ENCODE measurements at places on chromosomes 12 and 14.

DNA sequence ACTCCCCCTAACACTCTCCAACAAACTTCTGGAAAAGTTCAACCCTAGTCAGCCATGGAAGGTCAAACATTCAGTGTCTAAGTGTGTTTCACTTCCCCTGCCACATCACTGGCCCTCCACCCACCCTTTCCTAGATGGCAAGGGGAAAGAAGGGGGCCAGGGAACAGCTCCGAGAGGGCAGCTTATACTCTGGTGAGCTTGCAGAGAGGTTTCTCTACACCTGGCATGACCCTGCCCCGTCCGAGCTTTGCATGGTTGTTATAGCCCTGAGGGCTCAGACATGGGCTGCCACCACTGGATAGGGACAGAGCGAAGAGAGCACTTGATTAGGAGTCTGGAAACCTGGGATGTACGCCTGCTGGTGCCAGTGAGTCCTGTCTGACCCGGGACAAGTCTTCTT is 4.0 kb downstream of the ACVRL1 start:
- DNase-seq = no peak

DNA sequence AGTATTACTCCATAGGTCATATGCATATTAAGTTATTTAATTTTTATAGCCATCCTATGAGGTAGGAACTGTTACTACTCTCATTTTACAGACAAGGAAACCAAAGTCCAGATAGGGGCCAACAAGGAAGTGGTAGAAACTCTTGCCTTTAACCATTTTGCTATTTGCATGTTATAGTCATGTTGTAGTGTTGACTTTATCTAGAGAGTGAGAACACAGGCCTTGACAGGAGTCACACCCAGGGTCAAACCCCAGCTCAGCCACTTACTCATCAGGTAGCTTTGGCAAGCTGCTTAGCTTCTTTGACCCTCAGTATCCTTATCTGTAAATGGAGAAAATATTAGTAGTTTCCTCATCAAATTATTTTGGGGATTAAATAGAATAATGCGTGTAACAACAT is 156.2 kb downstream of the CAND1 start:
- no peak for DNase-seq

DNA sequence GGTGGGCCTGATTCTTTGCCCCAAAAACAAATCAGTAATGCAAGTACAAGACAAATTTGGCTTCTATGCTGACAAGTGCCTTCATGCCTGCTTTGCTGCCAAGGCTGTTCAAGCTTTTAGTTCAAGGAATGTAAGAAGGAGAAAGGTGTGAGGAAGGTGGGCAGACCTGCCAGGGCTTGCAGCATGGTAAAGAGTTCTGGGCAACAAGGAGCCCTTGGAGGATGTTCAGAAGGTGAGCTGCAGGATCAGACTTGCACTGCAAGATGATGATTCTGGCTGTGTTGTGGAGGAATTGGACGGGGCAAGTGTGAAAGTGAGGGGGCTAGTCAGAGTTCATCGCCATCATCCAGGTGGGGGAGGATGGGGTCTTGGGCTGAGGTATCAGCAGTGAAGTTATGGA is 167.9 kb downstream of the NUAK1 start:
- DNase-seq = no peak

DNA sequence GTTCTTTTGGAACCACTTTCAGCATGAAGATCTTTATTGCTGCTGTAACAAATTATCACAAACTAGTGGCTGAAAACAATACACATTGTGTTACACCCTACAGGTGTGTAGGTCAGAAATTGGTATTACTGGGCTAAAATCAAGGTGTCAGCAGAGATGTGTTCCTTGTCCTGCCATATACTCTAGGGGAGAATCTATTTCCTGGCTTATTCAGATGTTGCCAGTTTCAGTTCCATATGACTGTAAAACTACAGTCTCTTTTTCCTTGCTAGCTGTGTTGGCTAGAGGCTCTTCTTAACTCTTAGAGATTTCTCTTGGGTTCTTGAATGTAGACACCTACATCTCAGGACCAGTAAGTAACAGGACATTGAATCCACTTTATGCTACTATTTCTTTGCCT is 215.6 kb upstream of the PPFIA2 start:
- DNase-seq = no peak

GRCh38 chr12:59823567-59823966 is 227.7 kb downstream of the SLC16A7 start:
- DNase-seq = no peak

GRCh38 chr12:131436922-131437705 is 273.8 kb upstream of the SFSWAP start:
- DNase-seq = no peak

DNA sequence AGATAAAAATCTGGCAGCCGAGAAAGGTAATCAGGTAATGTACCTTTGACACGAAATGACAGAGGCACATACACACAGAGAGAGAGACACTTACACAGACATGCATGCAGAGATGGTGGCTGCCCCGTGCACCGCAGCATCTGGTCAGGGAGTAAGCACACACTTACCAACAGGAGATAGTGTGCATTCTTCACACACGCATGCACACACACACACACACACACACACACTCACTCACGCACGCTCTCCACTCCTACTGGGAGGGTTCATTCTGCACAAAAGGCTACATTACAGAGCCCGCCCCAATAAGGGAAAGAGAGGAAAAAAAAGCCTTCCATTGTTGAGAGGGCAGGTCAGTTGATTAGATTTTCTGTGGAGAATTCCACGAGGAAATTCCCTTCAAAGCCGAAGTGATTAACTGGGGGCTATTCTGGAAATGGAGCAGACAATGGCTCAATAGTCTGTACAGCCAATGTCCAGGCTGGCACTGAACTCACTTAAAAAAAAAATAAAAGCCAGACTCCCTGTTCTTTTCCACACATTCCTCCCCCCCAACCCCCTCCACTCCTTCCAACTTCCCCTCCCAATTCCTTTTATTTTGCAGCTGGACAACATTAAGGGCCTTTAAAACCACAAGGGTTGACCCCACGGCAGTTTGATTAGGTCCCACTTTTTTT is 1.4 kb upstream of the SOX5 start:
- DNase-seq = no peak

DNA sequence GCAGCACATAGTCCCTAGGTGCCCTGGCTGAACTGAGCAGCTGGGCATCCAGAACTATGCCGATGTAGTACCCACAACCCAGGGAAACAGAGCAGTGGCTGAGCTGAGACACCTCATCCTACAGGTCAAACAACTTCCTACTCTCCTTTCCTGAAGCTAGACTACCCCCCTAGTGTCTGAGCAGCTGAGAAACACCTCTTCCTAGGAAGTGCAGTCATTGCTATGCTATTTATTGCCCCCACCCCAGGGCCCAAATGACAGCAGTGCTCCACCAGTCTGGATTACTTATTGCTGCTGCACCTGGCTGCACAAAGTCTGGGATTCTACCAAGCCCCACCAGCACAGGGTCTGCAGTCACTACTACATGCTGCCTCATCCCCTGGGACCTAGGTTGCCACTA is 16.7 kb upstream of the GARIN2 start:
- DNase-seq = no peak

DNA sequence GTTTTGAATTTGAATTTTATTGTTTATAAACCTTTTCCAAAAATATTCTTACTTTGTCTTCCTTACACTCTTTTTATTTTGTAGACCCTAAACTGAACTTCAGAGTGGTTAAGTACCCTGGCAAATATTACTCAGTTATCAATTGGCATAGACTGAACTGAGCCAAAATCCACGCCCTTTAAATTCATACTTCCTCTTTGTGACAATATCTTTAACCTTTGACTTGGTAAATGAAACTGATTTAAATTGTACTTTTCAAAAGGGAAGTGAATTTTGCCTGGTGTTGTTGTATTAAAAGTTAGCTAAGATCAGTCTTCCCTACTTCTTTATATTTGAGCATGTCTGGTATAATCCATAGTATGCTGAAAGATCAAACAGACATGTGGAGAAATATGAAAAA is 184.3 kb upstream of the USP15 start:
- peak; percentile 31 for DNase-seq

DNA sequence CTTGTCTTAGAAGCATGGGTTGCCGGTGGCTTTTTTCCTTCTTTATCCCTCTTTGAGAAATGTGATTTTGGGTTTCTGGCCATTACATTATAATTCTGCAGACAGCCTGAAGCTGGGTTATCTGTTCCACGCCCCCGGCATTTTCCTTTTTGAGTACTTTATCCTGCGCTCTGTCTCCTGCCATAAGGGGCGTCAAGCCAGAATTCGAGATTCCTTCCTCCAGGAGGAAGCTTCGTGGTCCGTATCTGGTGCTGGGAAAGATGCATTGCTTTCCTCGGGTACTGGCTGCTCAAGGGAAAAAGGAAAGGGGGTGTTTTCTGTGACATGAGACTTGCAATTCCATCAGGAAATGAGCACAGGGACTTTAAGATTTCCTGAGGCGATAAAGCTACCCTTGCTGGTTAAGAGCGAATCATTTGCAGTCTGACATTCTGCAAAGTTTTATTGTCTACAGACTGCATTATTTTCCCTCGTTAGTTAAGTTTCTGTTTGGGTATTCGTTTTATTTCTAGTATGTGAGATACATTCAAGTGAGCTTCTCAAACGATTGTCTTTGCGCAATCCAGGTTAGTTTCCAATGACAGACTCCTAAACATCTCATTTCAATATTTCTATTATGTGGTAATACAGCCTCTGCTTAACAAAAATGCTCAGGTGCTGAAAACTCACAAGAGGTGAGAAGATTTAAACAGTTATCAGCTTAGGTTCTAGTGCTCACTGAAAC is 694 bp downstream of the AKAP5 start:
- DNase-seq = peak; percentile 35

DNA sequence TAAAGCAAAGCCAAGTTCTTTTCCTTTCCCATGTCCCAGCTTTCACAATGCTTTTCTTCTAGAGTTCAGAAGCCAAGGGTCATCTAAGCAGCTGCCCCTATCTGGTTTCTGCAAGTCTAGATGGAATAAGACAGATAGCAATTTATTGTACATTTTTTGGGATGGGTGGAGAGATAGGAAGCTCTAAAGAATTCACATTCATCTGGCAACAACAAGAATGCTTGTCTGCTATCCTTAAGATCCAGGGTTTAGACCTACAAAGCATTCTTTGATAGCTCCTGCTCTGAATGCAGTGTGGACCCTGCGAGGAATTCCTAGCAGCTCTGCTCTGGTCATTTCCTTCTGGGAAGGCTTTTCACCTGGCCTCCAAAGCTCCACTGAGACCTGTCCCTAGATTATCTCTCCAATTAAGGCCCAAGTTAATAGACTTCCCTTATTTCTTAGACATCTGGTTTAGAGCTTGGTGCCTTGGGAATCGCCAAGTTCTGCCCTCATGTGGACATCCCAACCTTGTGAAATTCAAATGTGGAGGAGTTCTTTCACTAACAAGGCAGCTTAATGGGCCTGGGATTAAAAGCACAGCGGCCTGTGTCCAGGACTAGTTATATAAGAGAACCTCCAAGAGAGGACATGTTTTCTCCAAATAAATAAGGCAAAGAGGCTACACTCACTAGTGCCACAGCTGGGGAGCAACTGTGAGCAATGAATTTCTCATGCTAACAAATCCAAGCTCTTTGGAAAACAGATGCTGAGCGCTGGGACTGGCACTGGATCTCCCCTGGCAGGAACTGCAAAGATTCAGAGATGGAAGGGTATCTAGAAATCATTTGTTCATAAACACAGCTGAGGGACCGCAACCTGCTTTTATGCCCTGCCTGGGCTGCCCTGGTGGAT is 384.5 kb upstream of the DDHD1 start:
- DNase-seq = no peak

DNA sequence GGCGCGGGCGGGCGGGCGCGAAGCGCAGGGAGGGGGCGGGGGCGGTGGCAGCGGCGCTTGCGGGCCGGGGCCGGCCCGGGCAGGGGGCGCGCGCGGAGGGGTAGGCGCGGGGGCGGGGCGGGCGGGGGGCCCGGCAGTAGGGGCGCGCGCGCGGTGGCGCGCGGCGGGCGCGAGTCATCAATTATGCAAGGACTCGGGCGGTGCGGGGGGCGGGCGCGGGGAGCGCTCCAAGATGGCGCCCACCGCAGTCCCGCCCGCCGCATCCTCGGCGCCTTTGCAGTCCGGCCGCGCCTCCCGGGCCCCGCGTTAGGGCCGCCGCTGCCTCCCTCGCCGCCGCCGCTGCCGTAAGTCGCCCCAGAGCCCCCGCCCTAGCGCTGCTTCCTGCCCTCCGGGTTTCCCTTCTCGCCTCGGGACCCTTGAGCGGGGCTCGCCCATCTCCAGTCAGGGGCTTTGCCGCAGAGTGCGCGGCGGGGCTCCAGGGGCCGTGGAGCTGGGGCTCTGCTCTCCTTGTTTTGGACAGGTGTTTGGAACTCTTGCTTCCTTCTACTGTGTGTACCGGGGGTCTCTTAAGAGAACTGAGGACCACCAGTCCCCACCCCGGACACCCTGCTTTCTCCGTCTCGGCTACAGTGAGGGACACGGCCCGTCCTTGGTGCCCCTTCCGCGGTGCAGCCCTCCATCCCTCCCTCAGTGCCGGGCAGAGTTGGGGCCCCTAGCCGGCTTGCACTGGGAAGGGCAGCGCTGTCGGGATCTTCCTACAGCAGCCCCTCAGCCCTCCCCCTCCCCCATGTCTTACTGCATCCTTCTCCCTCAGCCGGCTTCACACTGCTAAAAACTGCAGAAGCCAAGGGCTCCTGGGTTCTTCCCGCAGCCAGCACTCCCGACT is at the start of gene SCN8A:
TSS of gene SCN8A (plus strand) at position 218 of the 886 bp plus-strand sequence. CDS start 71,585 bp downstream, outside the sequence.
- no peak for DNase-seq

GRCh38 chr12:73678335-73678734 is 859.3 kb upstream of the ATXN7L3B start:
- no peak for DNase-seq

GRCh38 chr14:25092258-25092740 is 42.4 kb upstream of the STXBP6 start:
- no peak for DNase-seq

- no peak for DNase-seq
Measured at GRCh38 chr12:113464852-113465719, 6.6 kb downstream of the LHX5 start.

DNA sequence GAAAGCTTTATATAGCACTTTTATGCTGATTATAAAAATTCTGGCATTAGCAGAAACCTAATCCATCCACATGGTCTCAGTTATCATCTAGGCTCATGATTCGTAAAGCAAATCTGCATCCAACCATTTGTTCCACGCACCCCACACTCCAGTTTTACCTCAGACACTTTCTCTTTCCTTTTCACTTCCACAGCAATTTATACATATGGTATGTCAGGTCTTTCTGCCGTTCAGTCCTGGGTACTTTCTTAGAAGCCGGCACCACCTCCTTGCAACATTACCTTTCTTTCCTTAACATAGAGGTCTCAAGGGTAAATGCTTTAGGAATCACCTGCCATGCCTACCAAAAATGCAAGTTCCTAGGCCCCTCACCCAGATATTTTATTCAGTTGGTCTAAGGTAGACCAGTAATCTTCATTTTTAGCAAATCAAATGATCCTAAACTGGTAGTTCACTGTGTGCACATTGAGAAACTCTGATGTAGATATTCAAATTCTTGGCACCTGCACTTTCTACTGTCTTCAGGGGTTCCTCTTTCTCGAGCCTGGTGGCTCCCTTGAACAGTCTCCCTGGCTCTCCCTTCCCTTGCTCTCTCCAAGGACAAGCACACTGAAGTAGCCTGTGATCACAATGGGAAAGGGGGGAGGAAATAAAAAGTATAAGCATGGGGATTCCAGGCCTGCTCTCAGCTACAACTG is 2.8 kb upstream of the KRAS start:
- DNase-seq = no peak

- peak; percentile 31 for DNase-seq
Measured at GRCh38 chr14:20782280-20782890, 1.3 kb downstream of the RNASE6 start.

Data from Kasumi-1 (cell line).